KG1 (cell line): ENCODE measurements at places on chromosomes 1 and 21.

- DNase-seq = no peak
These were observed 42.1 kb upstream of the CFHR3 start for GRCh38 chr1:196732526-196732925.

DNA sequence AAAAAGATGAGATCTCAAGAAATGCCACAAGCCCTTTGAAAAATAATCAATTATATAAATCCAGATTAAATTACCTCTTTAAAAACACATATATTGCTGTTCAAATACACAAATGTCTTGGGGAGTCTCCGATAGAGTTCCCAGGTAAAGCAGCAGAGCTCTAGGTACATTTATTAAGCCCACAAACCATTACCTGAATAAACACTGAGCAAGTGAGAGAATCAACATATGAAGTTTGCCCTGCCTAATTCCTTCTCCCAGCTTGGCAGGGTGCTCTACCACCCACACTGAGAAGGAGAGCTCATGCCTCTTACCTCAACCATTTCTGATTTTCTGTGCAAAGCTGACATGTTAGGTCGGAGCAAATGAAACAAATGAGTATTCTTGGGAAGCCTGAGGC is 402.4 kb downstream of the KCNH1 start:
- DNase-seq = no peak

DNA sequence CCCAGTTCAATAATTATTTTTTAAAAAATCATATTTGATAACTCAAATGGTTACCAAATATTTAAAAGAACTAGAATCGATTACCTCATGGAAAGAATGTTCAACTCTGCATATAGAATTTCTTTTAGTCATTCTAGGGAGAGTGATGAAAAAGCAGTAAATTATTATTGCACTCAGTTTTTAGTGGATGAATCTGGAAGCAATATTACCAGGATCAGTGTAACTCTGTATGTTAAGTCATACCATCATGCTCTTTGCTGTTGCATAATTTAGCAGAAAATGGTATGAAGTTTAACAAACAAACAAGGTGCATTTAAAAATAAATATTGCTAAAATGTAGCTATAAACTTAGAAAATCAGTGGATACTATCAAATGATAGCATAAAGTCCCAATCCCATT is 46.1 kb upstream of the ARHGAP29 start:
- DNase-seq = no peak

DNA sequence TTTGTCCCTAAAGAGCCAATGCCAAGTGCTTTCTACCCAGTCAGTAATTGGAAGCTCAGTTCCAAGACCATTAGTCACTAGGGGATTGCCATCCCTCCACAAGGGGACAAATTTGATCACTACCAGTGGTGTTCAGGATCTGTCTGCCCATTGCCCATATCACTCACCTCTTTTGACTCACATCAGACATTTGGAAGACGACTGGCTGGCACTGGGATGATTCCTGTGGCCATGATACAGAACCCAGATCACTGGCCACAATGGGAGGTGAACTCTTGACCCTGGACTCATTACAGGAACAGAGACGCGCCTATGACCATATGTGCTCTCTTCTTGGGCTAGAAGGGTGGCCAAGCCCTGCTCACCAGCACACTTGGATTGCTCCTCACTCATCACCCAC is 71.0 kb downstream of the COLGALT2 start:
- DNase-seq = no peak

DNA sequence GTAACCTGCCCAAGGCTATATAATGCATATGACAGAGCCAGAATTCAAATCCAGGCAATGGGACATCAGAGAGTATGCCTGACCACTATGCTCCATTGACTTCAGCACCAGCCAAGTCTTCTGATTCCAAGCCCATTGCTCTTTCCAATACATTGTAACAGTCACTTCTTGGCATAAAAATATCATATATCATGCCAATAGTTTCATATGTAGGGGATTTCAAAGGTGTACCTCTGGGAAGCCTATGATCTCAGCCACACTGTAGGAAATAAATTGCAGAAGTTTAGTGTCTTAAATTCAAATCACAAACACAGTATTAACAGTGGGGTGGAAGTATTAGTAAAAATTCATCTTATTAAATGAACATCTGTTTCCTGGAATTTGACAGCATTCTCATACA is 30.0 kb upstream of the ROR1 start:
- no peak for DNase-seq

- no peak for DNase-seq
These were observed 2.5 kb downstream of the TRNP1 start for GRCh38 chr1:26996024-26996423.

- DNase-seq = no peak
These were observed 99.9 kb upstream of the PRDX6 start for GRCh38 chr1:173377266-173377665.

GRCh38 chr1:184485751-184486723 is 99.2 kb downstream of the C1orf21 start:
- DNase-seq = no peak

- DNase-seq = no peak
These were observed 26.1 kb downstream of the ARMH1 start for GRCh38 chr1:44700573-44700972.

DNA sequence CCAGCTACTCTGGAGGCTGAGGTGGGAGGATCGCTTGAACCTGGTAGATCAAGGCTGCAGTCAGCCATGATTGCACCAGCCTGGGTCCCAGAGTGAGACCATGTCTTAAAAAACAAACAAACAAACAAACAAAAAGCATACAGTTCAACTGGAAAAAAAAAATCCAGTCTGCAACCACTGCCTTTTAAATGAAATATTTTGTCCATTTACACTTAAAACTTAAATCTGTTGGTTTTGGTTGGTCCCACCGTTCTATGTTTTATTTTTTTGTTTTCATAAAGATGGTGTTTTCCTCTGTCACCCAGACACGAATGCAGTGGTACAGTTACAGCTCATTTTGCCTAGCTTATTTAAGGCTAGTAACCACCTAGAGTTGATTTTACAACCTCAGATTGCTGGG is 9.8 kb downstream of the FALEC start:
- no peak for DNase-seq

GRCh38 chr1:62434618-62435001 is 2.2 kb upstream of the USP1 start:
- no peak for DNase-seq

- DNase-seq = no peak
These were observed 15.0 kb upstream of the SDC3 start for GRCh38 chr1:30923597-30923996.

DNA sequence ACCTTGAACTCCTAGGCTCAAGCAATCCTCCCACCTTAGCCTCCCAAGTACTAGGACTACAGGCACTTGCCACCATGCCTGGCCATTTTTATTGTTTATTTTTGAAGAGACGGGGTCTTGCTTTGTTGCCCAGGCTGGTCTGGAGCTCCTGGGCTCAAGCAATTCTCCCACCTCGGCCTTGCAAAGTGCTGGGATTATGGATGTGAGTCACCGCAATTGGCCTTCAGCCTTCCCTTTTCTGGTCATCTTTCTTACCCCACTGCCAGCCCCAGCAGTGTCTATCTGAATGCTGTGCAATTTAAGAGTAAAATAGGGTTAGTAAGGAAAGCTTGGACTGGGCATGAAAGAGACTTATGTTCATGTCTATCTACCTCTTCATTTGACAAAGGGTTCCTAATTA is 6.1 kb upstream of the KLF17 start:
- DNase-seq = no peak

DNA sequence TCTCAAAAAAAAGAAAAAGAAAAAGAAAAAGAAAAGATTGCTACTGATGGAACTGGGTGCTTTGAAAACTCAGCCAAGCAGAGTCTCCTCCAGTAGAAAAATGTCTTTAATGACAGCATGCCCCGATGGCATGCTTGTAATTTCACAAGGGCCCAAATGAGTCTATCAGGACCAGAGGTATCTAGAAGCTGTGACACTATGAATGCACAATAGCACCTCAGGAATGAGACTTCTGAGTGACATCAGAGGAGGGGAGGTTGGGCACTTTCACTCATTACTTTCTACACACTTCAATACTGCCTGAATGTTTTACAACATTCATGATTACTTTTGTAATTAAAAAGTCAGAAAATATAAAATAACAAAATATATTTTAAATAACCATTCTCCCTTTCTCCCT is 15.1 kb upstream of the CD58 start:
- no peak for DNase-seq

- DNase-seq = no peak
These were observed 272.0 kb downstream of the HHIPL2 start for GRCh38 chr1:222275729-222276465.

- peak; percentile 35 for DNase-seq
These were observed 15.0 kb upstream of the F5 start for GRCh38 chr1:169601096-169601881.

DNA sequence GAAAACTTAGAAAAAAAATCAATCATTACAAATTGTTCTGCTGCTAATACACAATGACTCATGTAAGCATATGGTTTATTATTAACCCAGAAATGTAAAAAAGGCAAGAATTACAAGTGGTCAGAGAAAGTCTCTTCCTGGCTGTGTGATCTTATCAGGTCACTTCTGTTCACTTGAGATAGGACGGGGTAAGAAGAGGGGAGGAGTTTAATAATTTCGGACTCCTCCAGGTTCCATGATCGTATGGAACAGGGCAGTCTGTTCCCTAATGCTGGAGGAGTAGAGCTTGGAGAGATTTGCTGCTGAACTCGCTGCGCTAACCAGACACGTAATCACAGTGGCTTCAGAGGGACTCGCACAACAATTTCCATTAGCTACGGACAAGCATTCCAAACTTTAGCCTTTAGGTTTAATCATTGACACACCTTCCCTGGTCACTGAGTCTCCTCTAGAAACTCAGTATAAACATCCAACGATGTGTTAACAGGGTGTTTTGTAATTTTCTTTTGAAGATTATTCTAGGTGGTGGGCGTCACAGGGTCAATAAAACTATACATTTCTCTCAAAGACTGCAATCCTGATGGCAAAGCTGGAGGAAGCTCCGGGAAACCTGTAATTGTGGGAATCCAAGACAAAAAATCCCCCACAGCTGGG is 1.3 kb downstream of the CRYZ start:
- no peak for DNase-seq

GRCh38 chr1:32241001-32241763 is 5.8 kb upstream of the FAM167B start:
- DNase-seq = no peak

DNA sequence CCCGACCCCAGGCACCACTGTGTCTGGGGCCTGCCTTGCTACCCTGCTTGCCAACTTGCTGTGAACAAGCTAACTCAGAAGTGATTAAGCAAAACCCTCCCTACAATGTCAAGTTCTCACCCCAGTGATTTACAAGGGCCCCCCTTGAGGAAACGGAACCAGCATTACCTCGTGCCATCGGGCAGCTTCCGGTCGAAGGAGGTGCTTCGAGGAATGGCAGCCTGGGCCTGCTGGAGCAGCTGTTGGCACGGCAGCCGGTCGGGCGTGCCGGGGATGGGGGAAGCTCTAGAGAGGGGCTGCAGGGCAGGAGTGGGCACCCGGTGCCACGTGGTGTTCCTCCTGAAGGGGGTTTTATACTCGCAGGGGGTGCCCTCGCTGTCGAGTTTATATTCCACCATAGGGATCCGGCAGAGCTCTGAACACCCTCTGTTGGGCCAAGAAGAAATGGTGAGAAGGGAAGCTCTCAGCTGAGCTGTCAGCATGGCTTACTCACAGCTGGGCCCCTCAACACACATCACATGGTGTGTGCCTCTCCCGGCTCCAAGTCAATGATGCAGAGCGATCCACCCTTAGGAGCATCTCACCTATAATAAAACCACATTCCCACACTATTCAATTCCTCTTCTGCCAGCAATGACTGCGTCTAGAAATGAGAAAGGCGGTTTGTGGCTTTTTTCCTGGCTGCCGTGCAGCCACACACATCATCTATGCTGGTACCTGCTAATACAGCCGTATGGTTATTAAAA is 184.4 kb downstream of the SIPA1L2 start:
- DNase-seq = no peak

GRCh38 chr1:231171623-231172197 is 9.9 kb downstream of the TRIM67 start:
- no peak for DNase-seq

- DNase-seq = no peak
These were observed 207.7 kb downstream of the BARHL2 start for GRCh38 chr1:90509225-90510048.

GRCh38 chr1:213933336-213933735 is 54.4 kb upstream of the PROX1 start:
- no peak for DNase-seq

GRCh38 chr1:70072231-70072751 is 133.1 kb downstream of the LRRC40 start:
- no peak for DNase-seq

GRCh38 chr1:220879509-220880361 is 492 bp downstream of the HLX start:
- no peak for DNase-seq

- no peak for DNase-seq
These were observed 1.8 kb downstream of the RERE start for GRCh38 chr1:8815582-8816151.

DNA sequence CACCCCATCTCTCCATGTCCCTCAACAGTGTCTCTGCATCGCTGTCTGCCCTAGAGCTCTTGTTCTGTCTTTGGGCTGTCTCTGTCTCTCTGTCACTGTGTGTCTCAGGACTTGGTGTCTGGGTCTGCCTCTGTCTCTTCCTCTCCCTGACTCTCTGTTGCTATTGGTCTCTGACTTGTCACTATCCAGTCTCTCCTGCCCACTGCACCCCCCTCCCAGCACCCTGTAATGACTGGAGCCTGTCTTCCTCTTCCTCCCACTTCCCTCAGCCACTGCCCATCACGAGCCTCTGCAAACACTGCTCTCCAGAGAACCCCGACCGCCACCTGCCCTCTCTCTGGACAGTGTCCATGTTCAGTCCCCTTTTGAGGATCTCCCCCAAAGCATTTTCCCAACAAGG is 12.1 kb downstream of the PEAR1 start:
- DNase-seq = no peak

GRCh38 chr21:43758811-43759210 is 17.3 kb downstream of the CSTB start:
- DNase-seq = no peak
